ENCODE measurements at places on chromosomes 11 and 22.
A peak's percentile ranks its signal among the peaks of the same experiment; 100 is the strongest.

- no peak for DNase-seq
These were observed 36.4 kb upstream of the MUC5AC start for GRCh38 chr11:1121331-1121812.

- no peak for DNase-seq
These were observed 23.3 kb upstream of the PPFIA1 start for GRCh38 chr11:70247042-70247709.

DNA sequence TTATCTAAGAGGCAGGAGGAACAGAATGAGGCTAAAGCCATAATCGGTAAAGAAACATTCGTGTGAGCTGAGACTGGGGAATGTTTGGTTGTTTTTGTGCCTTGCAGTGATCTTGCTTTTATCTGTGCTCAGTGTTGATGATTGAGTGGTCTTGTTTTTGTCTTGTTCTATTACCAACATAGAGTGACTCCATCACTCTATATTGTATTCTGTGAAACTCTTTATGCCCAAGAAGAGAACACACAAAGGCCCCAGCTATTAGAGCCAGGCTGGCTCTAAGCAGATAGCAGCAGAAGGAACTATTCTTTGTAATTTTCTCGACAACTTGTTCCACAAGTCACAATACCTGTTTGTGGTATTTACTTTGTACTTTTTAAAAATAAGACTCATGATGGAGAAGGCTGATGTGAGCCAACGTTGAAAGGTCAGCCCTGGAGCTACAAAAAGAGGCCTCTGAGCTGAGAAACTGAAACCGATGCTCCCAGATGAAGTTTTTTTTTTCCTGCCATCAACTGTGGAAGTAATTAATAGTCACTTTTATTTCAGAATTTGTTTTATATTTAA is 68.4 kb downstream of the LARGE1 start:
- no peak for DNase-seq

GRCh38 chr11:111095327-111095726 is 150.2 kb upstream of the POU2AF2 start:
- DNase-seq: no peak

GRCh38 chr11:127493330-127494022 is 492.9 kb upstream of the KIRREL3 start:
- no peak for DNase-seq

DNA sequence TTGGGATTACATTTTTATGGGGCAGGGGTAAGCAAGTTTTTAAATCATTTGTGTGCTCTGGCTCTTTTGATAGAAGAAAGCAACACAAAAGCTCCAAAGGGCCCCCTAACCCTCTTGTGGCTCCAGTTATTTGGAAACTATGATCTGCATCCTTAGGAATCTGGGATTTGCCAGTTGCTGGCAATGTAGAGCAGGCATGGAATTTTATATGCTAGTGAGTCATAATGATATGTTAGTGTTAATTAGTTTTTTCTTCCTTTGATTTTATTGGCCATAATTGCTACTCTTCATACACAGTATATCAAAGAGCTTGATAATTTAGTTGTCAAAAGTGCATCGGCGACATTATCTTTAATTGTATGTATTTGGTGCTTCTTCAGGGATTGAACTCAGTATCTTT is 10.1 kb downstream of the RAG1 start:
- no peak for DNase-seq

DNA sequence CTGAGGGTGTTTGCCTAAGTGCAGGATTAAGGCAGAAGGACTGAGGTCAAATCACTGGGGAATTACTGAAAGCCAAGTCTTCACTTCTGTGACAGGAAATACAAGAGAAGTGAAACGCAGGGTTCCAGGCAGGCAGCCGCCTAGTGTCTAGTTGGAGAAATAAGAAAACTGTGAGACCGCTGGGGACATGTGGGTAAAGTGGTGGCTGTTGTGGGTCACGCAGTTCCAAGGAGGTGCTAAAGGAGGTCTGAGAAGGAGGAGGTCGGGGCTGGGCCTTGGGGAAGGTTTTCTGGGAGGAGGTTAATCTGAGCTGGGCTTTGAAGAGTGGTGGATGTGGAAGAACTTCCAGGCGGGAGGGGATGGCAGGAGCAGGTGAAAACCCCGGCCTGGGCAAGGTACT is 11.2 kb downstream of the MCM5 start:
- no peak for DNase-seq

- DNase-seq: no peak
These were observed 130.0 kb downstream of the EHF start for GRCh38 chr11:34750692-34751405.

GRCh38 chr11:127815331-127815730 is 772.0 kb downstream of the ETS1 start:
- no peak for DNase-seq

DNA sequence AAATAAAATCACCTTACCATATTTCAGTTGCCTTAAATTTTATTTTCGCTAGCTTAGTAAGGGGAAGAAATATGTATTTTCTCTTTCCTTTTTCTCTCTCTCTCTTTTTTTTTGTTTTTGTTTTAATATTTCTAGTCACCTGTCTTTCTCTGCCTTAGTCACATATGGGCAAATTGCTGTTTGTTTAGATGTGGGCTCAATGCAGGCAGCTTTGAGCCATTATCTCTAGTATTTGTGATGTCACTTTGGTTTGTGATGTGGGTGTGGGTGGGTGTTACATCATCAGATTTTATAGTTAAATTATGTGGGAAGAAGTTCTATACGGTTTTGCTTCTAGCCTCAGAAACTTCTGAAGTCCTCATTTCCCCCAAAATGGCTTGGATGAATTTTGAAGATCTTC is at the start of gene C22orf31:
TSS of gene C22orf31 (minus strand) at position 59 of the 400 bp plus-strand sequence. CDS start at position 20, 39 bp downstream.
- DNase-seq: no peak

- DNase-seq: peak; percentile 56
These were observed 755.0 kb downstream of the OPCML start for GRCh38 chr11:132777067-132777975.
